ENCODE measurements at places on chromosomes 1 and 21. TPM values are rescaled to one million over a fixed set of nuclear protein-coding genes. Genes with fewer than 3 reads are reported as not detected.

The FCGR3B gene
- total RNA-seq, result not detected

The MX2 gene
- total RNA-seq, result not detected

The PTGER3 gene
- 0.01 TPM for total RNA-seq

The TCHH gene
- 0.19 TPM for total RNA-seq

The SH2D5 gene
- total RNA-seq, result 14.3 TPM

The ACTL8 gene
- total RNA-seq, result 1.9 TPM

The BECN2 gene
- not detected for total RNA-seq

The NBPF26 gene
- 4.7 TPM for total RNA-seq

The PRKCZ gene
- total RNA-seq, result 9.8 TPM

The USP25 gene
- total RNA-seq, result 9.2 TPM

The SLC22A15 gene
- total RNA-seq, result 0.49 TPM

The FBLIM1 gene
- 20.9 TPM for total RNA-seq

The HTR1D gene
- 12.2 TPM for total RNA-seq

The CFHR4 gene
- not detected for total RNA-seq

The HSD3B1 gene
- total RNA-seq, result not detected

The OR2G6 gene
- not detected for total RNA-seq

The IPP gene
- total RNA-seq, result 3.4 TPM

The ALX3 gene
- not detected for total RNA-seq

The TFF2 gene
- not detected for total RNA-seq

The AMPD1 gene
- not detected for total RNA-seq

The ERRFI1 gene
- total RNA-seq, result 65.6 TPM

The CRNN gene
- total RNA-seq, result not detected

The CATSPER4 gene
- total RNA-seq, result not detected

The UBE2U gene
- not detected for total RNA-seq

The LCE1B gene
- total RNA-seq, result not detected

The ANGPTL3 gene
- total RNA-seq, result not detected

The ERICH3 gene
- not detected for total RNA-seq

The NECTIN4 gene
- 2.2 TPM for total RNA-seq

The GNAT2 gene
- total RNA-seq, result not detected
